ENCODE measurements at places on chromosomes 3 and 15. TPM values are rescaled to one million over a fixed set of nuclear protein-coding genes. Genes with fewer than 3 reads are reported as not detected.

GRCh38 chr3:5136919-5137429, 14.9 kb downstream of the ARL8B start:
- no peak for DNase-seq

- no peak for DNase-seq
Measured at GRCh38 chr15:34047893-34048775, 9.1 kb upstream of the AVEN start.

DNA sequence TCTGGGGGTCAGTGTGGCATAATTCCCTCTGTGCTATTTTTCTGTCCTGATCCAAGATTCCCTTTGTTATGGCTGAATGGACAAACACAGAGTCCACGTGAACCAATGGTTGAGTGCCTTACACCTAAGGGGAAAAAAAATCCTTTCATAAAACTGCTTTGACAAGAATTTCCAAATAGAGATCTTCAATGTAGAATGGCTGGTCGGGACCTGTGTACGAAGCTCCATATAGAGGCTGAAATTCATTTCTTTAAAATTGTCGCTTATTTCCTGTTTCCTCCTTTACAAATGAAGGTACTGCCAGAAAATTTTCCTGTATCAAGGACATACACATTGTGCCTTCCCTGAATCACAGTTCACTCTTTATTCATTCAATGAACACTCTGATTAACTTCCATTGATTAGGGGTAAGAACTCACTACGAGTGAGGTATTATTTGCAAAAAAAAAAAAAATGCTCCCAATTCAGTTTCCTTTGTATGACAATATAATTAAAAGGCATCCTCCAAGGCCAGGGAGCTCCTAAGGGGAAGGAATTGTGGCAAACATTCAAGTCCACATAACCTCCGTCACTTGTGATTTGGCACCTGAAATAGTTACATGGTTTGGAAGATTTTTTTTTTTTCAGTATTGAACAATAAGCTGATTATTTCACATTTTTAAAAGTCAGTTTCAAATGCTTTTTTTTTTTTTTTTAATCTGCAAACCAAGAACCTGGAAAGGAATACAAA, 293.8 kb downstream of the MEX3B start:
- DNase-seq = no peak

The C15orf62 gene
- 5.2 TPM for polyA plus RNA-seq

DNA sequence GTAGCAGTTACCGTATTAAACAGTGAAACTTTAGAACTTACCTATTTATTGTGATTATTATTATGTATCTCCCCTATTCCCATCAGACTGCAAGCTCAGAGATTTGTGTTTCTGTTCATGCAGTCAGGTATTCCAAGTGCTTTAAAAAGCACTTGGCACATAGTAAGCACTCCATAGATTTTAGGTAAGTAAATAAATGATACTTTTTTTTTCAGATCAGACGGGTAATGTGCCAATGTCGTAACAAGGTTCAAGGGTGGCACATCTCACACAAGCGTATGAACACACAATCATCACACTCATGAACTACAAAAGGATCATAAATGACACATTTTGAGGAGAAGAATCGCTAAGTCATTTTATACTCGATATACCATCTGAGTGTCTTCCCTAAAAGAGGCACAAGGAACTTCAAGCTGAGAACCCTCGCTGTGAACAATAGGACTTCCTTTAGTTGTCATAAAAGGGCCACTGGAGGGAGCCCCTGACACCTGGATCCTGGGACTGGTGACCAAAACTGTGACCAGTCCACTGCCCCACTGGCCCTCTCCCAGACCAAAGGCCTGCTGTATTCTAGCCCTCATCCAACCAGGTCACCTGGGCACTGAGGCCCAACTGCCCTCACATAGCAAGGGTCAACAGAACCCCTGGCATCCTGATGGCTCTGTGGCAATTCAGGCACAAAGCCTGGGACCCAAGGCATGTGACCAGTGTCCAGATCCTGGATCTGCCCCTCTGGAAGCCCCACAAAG, 32.1 kb downstream of the KIF9 start:
- no peak for DNase-seq

GRCh38 chr3:53196575-53197407, 35.8 kb downstream of the PRKCD start:
- no peak for DNase-seq

DNA sequence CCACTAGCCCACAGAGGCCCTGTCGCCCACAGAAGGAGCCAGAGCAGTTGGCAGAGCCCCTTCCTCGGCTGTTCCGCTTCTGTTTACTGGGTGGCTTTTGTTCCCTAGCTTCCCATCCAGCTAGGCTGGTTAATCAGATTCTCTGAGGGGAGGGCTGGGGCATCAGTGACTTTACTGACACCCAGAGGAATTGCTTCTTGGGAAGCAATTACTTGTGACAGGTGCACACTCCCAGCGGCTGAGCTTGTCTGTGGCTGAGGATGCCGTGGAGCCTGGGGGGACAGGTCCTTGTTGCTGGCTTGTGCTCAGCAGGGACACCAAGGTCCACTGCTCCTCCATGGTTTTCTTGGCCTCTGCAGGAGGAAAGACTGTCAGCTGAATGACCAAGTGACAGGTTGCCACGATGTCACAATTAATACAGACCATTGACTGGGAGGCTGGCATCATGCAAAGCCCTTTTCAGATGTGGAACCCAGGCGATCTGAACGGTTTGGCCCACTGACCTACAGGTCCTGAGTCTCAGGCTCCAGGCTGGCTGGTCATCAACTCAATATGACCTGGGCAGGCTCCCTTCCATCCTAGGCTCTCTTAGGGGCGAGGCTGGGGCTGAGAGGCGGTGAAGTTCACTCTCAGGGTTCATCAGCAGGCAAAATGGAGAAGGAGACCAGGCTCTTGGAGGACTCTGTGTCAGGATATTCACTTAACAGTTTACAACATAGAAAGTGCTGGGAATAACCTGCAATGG, 31.8 kb upstream of the SFMBT1 start:
- no peak for DNase-seq

The OXTR gene
- 1.0 TPM for polyA plus RNA-seq

DNA sequence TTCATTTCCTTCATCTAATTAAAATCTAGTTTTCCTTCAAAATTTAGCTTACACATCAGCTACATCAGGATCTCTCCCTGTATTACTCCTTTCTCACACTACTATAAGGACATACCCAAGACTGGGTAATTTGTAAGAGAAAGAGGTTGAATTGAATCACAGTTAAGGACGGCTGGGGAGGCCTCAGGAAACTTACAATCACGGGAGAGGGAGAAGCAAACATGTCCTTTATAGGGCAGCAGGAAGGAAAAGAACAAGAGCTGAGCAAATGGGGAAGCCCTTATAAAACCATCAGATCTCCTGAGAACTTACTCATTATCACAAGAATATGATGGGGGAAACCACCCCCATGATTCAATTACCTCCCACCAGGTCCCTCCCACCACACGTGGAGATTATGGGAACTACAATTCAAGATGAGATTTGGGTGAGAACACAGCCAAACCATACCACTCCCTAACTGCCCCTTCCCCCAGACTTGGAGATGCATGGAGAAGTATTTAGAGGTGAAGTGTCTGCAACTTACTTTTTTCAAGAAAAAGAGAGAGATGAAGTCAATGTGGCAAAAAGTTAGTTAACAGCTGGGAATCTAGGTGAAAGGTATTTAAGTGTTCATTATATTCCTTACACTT, 21.3 kb downstream of the PRTG start:
- DNase-seq = no peak

DNA sequence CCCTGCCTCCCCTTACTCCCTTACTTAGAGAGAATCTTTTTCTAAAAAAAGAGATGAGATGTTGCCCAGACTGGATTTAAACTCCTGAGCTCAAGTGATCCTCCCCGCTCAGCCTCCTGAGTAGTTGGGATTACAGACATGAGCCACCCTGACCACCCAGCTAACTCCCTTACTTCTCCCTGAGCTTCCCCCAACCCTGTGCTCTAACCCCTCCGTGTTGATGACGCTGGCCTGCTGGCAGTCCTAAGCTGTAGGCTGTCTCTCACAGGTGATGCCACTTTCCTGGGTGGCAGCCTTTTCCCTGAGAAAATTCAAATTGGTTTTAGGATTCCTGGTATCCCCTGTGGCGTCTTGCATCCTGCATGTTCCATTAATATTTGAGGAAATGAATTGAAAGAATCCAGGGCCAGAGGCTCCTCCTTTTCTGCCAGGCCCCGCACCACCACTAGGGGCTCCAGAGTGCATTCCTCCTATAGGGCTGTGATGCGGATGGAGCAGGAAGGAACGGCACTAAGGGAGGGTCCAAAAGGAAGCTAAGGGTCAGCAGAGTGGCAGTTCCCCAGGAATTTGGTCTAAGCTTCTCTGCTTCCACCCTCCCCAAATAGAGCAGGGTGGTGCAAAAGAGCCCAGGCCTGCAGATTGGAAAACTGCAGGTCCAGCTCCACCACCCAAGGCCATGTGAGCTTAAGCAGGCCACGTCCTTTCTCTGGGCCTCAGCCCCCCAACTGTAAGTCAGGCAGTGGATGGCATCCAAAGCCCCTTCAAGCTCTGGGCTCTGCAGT, 101.1 kb downstream of the DAPK2 start:
- DNase-seq = no peak

- DNase-seq = no peak
Measured at GRCh38 chr3:177330779-177331178, 133.5 kb upstream of the TBL1XR1 start.

The NAA50 gene
- 141 TPM for polyA plus RNA-seq

The CCDC54 gene
- 0.17 TPM for polyA plus RNA-seq

DNA sequence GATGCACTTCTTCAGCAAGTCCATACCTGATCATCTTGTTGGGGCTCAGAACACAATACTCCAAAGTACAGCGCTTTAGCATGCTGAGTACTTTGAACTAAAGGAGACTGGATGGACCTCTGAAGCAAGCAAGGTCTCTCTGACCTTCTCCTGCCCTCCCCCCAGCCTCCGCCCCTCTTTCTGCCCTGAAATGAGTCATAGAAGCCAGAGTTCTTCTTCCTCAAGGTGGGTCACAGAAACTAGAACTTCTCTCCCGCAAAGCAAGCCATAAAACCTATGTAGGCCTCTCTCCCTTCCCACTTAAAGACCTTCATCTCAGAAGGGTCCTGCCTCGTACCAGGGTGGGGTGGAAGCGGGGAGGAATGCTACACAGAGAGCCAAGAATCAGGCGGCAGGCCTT, 230.5 kb upstream of the PROK2 start:
- DNase-seq = no peak

- DNase-seq = no peak
Measured at GRCh38 chr15:68330901-68331300, 53.4 kb downstream of the FEM1B start.

The CORO2B gene
- 22.2 TPM for polyA plus RNA-seq

- no peak for DNase-seq
Measured at GRCh38 chr3:25171118-25171807, 256.8 kb upstream of the RARB start.

GRCh38 chr3:172087602-172088580, 48.5 kb downstream of the FNDC3B start:
- DNase-seq = no peak

GRCh38 chr3:158539414-158540014, 31.5 kb upstream of the MLF1 start:
- no peak for DNase-seq

The PPP1R14D gene
- polyA plus RNA-seq = 0.27 TPM

DNA sequence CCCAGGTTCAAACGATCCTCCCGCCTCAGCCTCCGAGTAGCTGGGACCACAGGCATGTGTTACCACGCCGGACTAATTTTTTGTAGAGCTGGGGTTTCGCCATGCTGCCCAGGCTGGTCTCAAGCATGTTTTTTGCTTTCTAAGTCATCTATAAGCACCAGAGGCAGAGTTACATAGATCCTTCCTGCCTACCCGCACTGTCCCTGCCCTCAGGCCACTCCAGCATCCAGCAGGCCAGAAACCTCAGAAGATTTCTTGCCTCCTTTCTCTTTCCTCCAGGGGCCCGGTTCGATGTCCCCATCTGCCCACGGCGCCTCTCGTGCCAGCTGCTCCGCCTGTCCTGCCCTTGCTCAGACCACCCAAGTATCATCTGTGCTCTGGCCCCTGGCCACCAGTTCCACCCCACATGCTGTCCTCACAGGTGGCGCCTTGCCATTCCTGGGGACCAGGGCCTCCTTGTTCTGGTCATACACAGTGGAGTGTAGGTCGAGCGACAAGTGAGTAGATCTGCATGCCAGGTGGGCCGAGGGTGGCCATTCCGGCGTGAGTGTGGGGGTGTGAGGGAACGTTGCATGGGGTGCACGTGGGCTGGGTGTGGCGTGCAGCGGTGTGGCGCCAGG, 27.3 kb downstream of the KLHDC8B start:
- DNase-seq = no peak

DNA sequence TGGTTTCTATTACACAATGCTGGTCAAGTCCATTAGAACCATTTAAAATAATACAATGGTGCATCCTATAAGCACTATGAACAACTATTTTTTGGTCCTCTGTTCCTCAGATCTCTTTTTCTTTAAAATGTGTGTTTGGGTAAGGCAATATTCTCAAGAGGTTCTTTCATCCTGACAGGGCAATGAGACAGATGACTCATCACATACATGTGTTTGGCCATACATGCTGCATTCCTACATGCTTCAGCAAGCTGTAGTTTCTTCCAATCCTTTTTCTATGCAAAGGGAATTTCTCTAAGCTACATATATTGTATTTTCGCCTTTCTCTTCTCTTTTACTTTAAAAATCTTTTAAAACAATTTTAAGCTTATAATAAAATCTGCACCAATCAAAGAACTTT, 52.7 kb downstream of the OTOL1 start:
- DNase-seq = no peak

The CLRN1 gene
- not detected for polyA plus RNA-seq

DNA sequence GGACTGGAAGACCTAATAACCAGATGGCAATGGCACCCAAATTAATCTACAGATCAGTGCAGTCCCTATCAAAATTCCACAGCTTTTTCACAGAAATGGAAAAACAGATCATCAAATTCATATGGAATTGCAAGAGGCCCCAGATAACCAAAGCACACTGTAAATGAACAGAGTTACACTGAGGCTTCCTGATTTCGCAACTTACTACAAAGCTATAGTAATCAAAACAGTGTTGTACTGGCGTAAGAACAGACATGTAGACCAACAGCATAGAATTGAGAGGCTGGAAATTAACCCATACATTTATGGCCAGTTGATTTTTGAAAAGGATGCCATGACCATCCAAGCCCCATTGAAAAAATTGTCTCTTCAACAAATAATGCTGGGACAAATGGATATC, 16.2 kb downstream of the XPC start:
- DNase-seq = no peak

The ARPIN gene
- 28.2 TPM for polyA plus RNA-seq

- DNase-seq = no peak
Measured at GRCh38 chr3:169299129-169299528, 364.4 kb downstream of the MECOM start.

- no peak for DNase-seq
Measured at GRCh38 chr3:26074080-26074479, 284.2 kb downstream of the OXSM start.

DNA sequence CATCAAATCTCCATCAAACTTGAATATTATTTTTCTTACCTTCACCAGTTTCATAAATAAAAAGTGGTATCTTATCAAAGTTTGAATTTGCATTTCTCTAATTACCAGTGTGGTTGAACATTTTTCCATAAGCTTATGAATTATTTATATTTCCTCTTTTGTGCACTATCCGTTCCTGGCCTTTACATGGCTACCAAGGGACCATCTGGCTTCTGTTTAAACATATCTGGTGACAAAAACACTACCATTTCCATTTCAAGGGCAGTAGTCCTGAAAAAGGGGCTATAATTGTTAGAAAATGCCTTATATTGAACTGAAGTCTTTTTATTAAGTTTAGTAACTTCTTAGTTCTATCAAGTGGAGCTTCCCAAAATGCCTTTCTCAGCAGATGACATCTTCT, 44.3 kb upstream of the TM4SF4 start:
- no peak for DNase-seq

All from renal cortex interstitium (tissue), 15 donors.